Progenitor cell of endocrine pancreas (in vitro differentiated cells): ENCODE measurements at places on chromosomes 13 and 19. TPM values are rescaled to one million over a fixed set of nuclear protein-coding genes. Genes with fewer than 3 reads are reported as not detected.

The CEACAM21 gene
- total RNA-seq = not detected in 2 replicates

The NPHS1 gene
- 15.7 and 17.5 TPM in 2 replicates for total RNA-seq

The ADPRHL1 gene
- total RNA-seq = 5.2 and 6.8 TPM in 2 replicates

The TLE2 gene
- 147 and 160 TPM in 2 replicates for total RNA-seq

The APOC1 gene
- total RNA-seq = 85.5 and 89.4 TPM in 2 replicates

The THSD8 gene
- total RNA-seq = 16.5 and 22.7 TPM in 2 replicates
